Chondrocyte (in vitro differentiated cells): ENCODE measurements at places on chromosomes 3 and 15.

DNA sequence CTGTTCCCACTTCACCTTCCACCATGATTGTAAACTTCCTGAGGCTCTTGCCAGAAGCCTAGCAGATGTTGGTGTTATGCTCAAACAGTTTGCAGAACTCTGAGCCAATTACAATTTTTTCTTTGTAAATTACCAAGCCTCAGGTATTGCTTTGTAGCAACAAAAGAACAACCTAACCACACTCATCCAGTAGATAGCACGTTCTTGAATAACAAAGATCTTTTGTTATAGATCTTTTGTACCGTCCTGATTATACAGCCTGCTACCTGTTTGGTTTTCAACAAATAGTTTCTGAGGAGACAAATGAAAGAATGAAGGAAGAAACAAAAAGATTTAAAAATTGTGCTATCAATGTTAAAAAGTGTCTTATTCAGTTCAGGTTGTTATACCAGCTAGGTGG, 474.7 kb upstream of the ALCAM start:
- DNase-seq: no peak

GRCh38 chr15:101615986-101616848, 36.0 kb downstream of the TM2D3 start:
- no peak for DNase-seq

GRCh38 chr3:103227651-103228050, 792.8 kb downstream of the ZPLD1 start:
- no peak for DNase-seq

DNA sequence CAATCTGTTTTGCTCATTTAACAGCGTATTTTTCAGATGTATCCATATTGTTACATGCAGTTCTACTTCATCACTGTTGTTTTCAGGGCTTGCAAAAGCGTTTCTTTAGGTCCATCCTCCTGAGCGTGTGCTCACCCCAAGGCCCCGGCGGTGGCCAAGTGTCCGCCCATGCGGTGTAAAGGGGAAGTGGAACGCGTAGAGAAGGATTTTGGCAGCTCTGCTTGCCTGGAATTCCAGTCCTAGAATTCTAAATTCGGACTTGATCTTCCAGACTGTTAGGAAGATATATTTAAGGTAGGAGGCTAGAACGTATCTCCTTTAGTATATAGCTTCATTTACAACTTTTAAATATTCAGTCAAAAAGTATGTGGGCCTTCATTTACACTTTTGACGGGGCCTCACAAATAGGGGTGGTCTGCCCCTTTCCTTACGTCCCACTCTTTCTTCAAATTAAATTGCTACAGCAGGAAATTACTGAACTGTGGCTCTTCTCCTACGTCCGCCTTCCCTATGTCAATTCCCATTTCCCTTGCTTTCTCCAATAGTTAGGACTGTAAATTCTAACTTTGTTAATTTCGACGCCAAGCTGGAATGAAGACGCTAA, 609 bp upstream of the TBC1D23 start:
- DNase-seq: no peak

- peak; percentile 77 for DNase-seq
These were observed 83.0 kb downstream of the VGLL4 start for GRCh38 chr3:11560746-11561145.

GRCh38 chr15:51580385-51580784, 42.2 kb downstream of the DMXL2 start:
- DNase-seq: no peak

GRCh38 chr3:13088028-13089006, 15.1 kb upstream of the IQSEC1 start:
- DNase-seq: no peak

GRCh38 chr3:160022068-160022467, 33.4 kb downstream of the IL12A start:
- no peak for DNase-seq

GRCh38 chr3:37181756-37182155, 7.4 kb upstream of the LRRFIP2 start:
- DNase-seq: no peak

DNA sequence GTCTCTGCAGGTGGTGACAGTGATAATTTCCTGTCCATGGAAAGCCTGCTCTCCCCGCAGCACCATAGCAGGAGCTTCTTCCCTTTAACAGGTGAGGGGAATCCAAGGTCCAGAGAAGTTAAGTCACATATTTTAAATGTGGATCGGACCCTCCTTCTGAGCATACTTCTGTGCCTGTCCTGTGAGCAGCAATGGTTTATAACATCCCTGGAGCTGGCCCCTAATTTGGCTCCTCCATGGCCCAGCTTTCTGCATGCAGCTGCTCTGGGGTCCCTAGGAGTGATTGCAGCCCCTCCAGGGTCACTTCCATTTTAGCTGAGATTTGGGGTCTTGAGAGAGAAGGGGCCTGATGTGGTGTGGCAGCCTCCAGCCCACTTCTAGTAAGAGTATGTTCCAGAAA, 127.8 kb downstream of the EEFSEC start:
- no peak for DNase-seq

DNA sequence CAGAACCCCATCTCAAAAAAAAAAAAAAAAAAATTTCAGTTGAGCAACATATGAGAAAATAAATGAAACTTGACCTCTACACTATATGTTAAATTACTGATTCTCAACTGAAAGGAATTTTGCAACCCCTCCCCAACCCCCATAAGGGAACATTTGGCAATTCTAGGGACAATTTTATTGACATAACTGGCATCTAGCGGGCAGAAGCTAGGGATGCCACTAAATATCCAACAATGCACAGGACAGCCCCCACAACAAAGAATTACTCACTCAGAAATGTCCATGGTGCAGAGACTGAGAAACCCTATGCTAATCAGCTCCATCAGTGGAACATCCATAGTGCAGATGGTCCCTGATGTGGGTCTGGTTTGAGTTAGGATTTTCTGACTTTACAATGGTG, 58.2 kb upstream of the OXTR start:
- DNase-seq: no peak

DNA sequence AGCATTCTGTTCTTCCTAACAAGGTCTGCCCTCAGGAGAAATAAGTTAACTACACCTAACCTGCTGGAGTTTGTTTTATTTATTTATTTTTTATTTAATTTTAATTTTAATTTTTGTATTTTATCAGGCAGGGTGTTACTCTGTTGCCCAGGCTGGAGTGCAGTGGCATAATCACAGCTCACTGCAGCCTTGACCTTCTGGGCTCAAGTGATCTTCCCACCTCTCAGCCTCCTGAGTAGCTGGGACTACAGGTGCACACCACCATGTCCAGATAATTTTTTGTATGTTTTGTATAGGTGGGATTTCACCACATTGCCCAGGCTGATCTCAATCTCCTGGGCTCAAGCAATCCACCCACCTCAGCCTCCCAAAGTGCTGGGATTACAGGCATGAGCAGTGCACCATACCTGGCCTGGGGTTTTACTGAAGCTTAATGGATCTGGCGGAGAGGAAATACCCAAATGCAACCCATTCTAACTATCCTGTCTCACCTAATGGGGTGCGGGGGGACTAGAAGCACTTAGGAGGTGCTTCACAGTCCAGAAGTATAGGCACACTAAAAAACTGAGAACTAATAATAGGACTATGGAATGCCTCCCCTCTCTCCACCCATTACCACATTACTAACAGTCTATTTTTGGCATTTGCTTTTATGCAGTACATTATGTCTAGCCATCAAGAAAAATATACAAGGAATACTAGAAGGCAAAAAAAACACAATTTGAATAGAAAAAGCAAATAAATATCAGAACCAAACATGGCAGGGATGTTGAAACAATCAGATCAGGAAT, 61.4 kb downstream of the TTBK2 start:
- no peak for DNase-seq

DNA sequence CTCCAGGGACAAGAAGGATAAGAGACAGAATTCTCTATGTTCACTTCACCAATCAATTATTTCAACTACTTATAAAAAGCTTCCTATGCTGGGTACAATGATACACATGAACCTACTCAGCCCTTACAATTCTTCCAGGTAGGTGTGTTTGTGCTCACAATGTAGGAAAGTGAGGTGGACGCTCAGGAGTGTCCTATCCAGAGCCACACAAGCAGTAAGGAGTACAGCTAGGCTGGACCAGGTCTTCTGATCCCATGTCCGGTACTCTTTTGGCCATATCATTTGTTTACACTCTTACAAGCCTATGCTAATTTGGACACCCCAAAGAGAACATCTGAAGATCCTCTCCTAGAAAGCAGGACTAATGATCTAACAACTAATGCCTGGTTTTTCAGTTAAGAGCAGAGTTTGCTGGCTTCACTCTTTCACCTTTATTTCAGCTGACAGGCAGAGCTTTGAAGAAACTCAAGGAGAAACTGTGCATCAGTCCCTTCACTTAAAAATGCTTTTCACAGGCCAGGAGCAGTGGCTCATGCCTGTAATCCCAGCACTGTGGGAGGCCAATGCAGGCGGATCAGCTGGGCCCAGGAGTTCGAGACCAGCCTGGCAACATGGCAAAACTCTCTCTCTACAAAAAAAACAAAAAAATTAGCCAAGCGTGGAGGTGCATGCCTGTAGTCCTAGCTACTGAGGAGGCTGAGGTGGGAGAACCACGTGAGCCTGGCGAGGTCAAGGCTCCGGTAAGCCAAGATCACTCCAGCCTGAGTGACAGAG, 27.5 kb downstream of the IGF2BP2 start:
- no peak for DNase-seq

GRCh38 chr15:82018201-82018600, 27.6 kb downstream of the MEX3B start:
- no peak for DNase-seq

DNA sequence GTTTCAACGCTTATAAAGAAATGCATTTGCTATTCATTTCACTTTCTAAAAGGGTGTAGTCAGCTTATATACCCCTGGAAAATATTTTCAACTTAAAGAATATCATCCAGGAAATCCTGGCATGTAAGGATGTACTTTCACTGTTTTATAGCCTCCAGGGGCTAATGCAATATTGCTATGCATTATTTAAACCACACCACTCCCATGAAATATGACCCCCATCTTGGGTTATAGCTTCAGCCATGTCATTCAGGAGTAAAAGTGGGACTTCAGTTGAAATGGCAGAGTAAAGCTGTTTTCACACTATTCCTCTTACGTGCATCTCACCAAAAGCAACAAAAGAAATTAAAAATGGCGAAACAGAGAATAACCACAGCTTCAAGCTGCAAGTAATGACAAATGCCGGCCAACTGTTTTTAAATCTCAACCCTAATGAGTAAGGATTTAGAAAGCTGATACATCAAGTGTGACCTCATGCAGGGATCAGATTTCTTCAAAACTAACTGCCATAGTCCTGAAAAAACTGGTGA, 84.5 kb downstream of the COL6A6 start:
- DNase-seq: no peak

- no peak for DNase-seq
These were observed 126.0 kb downstream of the ZBTB20 start for GRCh38 chr3:115021061-115021460.

GRCh38 chr3:675846-676245, 417.0 kb upstream of the CNTN6 start:
- no peak for DNase-seq
